Stimulated activated CD4-positive, alpha-beta T cell treated with anti-CD3 and anti-CD28 coated beads, Interleukin-1b, Interleukin-23, amount 100 ng/mL, for 4 hours (primary cell): ENCODE measurements at places on chromosomes 16 and 17.

DNA sequence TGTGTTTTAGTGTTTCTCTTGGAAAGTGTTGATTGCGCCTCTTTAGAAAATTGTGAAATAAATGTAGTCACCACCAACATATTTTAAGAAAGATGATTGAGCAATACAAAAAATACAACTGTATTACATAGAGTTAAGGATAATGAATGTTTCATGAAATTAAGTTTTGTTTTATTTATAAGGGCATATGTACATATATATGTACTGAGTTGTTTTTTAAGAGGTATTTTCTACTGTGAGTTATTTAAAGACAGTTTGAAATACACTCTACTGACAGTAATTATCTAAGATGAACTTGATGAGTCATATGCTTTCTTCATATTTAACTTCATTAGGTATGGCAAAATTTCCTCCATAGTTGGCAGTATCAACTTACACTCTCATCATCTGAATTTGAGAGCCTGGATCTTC is 411.7 kb downstream of the HS3ST3B1 start:
- no peak for DNase-seq

GRCh38 chr17:11625878-11626277 is 27.6 kb downstream of the DNAH9 start:
- no peak for DNase-seq

- DNase-seq = no peak
Observed at GRCh38 chr16:74480150-74481029, 59.1 kb upstream of the CLEC18B start.

DNA sequence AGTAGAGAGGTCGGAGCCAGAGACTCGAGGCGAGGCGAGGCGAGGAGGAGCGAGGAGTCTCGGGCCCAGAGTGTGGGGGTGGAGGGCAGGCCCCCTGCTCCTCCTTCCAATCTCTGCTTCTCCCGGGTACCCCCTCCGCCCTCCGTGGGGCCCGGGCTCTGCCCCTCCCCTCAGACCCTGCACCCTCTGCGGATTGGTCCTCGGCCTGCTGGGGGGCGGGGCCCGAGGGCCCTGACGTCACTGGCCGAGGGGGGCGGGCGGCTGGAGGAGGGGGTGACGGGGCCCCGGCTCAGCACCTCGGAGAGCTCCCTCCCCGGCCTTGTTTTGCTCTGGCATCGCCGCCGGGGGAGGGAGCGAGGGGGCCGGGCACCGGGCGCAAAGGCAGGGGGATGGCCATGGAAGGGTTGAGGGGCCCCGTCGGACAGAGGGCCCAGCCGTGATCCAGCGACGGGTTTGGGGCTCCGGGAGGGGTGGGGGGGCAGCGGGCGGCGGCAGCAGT is at the start of gene RUNDC3A:
TSS of gene RUNDC3A (plus strand) at position 282 of the 499 bp plus-strand sequence. CDS start 232 bp downstream, outside the sequence.
- peak; percentile 84 for DNase-seq

GRCh38 chr17:9977180-9977575 is 72.1 kb upstream of the RCVRN start:
- DNase-seq = no peak

DNA sequence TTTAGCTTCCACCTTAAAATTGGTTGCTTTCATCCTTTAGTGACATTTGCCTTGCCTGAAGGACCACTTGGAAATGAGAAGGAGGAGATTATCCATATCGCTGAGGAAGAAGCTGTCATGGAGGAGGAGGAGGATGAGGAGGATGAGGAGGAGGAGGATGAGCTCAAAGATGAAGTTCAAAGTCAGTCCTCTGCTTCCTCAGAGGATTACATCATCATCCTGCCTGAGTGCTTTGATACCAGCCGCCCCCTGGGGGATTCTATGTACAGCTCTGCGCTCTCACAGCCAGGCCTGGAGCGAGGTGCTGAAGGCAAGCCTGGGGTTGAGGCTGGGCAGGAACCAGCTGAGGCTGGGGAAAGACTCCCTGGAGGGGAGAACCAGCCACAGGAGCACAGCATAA is 11.5 kb upstream of the TMEM106A start:
- DNase-seq = no peak

DNA sequence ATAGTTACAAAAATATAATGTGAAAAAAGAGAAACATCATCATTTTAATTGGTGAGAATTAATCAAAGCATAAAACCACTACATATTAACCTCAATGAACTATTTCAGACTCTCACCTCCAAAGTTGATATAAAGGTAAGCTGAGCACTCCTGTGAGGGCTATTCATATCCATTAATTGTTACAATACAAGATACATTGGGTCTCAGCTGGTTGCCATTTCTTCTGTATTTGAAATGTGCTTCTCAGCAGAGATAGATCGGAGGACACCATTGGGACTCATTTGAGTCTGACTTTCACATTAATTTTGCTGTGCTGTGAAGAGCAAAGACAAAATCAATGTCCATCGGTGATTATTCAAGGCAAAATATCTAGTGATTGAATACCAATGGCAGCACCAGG is 459.5 kb upstream of the GOT2 start:
- no peak for DNase-seq

- DNase-seq = no peak
Observed at GRCh38 chr16:23316634-23317265, 14.6 kb downstream of the SCNN1B start.

DNA sequence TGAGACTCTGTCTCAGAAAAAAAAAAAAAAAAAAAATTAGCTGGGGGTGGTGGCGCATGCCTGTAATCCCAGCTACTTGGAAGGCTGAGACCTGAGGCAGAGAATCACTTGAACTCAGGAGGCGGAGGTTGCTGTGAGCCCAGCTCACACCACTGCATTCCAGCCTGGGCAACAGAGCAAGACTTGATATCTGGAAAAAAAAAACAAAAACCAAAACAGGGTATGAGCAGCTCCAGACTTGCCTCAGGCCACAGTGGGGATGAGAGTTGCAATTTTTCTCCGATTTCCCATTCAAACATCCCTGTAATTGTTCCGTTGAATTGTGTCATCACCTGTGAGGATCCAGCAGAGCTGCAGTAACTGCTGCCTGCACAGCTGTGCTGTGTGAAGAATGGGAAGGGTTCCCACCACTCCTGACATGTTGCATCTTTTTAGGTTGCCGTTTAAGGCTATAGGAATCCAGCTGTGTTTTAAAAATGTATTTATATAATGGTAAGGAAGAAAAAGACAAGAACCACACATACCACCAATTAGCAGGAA is 150.0 kb downstream of the VPS53 start:
- no peak for DNase-seq

DNA sequence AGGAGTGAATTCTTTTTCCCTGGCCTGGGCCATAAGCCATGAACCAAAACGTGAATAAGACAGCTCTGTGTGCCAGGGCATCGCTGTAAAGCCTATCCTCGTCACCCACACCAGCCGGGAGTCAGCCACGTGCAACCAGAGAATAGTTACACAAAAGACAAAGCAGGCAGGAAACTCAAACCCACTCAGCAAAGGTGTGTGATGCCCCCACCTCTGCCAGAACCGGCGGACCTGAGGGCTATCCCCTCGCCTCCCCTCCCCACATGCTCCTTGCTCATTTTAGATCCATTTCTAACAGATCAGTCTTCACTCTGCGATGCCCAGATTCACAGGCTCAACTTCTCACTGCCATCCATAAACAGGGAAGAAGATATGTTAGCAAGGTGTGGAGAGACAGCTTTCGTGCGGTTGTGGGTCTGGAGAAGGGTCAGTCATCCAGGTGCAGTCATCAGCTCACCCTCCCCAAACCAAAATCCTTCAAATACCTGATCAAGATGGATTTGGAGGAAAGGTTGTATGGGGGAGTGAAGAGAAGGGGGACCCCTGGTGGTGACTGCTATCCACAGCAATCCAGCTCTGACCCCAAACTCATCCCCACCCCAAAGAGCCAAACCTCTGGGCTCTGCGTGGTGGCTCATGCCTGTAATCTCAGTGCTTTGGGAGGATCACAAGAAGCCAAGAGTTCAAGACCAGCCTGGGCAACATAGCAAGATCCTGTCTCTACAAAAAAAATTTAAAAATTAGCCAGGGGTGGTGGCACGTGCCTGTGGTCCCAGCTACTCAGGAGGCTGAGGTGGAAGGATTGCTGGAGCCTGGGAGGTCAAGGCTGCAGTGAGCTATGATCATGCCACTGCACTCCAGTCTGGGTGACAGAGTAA is 219.2 kb downstream of the C16orf78 start:
- DNase-seq = peak; percentile 20

DNA sequence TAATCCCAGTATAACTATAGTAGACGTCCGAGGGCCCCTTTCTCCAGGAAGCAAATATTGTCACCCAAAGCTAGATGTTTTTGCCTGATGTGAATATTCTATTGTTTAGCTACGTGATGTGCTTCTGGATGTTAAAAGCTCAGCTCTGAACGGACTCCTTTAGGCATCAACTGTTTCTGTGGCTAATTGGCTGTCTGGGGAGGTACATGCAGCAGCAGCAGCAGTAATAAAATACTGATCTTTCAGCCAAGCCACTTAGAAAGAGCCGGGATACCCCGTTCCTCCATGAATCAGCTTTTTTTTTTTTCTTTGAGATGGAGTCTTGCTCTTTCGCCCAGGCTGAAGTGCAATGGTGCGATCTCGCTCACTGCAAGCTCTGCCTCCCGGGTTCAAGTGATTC is 43.0 kb downstream of the TRARG1 start:
- no peak for DNase-seq

- DNase-seq = no peak
Observed at GRCh38 chr16:54397190-54397835, 110.7 kb upstream of the IRX3 start.

GRCh38 chr17:2723505-2723996 is 12.0 kb upstream of the CLUH start:
- DNase-seq = no peak

- no peak for DNase-seq
Observed at GRCh38 chr16:85762970-85763369, 12.1 kb upstream of the C16orf74 start.

DNA sequence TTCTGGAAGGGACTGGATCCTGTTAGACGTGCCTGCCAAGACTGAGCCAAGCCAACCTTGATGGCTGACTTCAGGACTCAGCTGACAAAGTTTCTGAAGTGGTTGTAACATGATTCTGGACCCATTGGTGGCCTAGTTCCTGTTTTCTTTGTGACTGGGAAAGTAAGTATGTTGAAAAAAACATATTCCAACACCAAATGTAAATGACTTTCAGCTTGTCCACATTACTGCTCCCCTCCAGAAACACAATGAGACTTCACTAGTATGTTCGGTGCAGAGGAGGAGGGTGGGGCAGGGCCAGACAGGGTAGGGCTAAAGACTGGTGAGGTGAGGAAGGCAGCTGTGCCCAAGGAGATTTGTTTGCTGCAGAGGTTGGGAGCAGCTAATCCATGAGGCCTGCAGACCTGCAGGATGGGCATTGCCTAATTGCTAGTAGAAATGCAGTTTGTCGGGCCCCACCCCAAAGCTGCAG is 26.4 kb downstream of the NMT1 start:
- DNase-seq = no peak
